ENCODE measurements at places on chromosomes 7 and 10.
A peak's percentile ranks its signal among the peaks of the same experiment; 100 is the strongest.

GRCh38 chr7:100546129-100546925 lies 7.3 kb downstream of the AGFG2 start:
- no peak for DNase-seq

GRCh38 chr10:91162050-91162494 lies 58.4 kb upstream of the PCGF5 start:
- DNase-seq: peak; percentile 57

- peak; percentile 66 for DNase-seq
Observed at GRCh38 chr10:71575451-71575850, 144.1 kb downstream of the C10orf105 start.

DNA sequence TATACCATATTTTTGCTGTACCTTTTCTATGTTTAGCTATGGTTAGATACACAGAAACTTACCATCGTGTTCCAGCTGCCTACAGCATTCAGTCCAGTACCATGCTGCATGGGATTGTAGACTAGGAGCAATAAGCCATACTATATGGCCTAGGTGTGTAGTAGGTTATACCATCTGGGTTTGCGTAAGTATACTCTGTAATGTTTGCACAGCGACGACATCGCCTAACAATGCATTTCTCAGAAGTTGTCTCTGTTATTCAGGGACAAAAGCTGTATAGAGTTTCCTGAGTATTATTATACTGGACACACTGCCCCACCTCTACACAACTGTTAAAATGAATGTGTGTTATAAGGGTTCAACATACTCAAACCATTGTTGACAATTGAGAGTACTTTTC lies 93.8 kb upstream of the MKI67 start:
- DNase-seq: no peak

GRCh38 chr7:87328281-87328680 lies 17.2 kb upstream of the CROT start:
- DNase-seq: no peak

All from hypothalamus (tissue), 51 donors.